T-helper 1 cell treated with Interleukin-12 subunit alpha and Interleukin-12 subunit beta and Interleukin-4 antibody, amounts not matched to agents 30 ng/mL and 1 ng/mL, for 36 hours (primary cell): ENCODE measurements at places on chromosomes 5 and 9. TPM values are rescaled to one million over a fixed set of nuclear protein-coding genes. Genes with fewer than 3 reads are reported as not detected.

Gene PHF19
- 207 and 213 TPM in 2 replicates for total RNA-seq

Gene MORN5
- not detected in 2 replicates for total RNA-seq

Gene PCDHB11
- total RNA-seq, result not detected in 2 replicates

Gene CDC20B
- 0.12 and 0.17 TPM in 2 replicates for total RNA-seq

Gene PCDHA10
- not detected in 2 replicates for total RNA-seq

Gene NMUR2
- total RNA-seq, result not detected in 2 replicates

Gene HTR1A
- not detected in 2 replicates for total RNA-seq

Gene ANKRD18A
- 2.1 and 5.0 TPM in 2 replicates for total RNA-seq

Gene ZDHHC11B
- not detected in 2 replicates for total RNA-seq
